NCI-H2029 (cell line): ENCODE measurements at places on chromosomes 16 and 17.

GRCh38 chr16:68292425-68292824 lies 18.3 kb downstream of the SLC7A6OS start:
- DNase-seq: no peak

DNA sequence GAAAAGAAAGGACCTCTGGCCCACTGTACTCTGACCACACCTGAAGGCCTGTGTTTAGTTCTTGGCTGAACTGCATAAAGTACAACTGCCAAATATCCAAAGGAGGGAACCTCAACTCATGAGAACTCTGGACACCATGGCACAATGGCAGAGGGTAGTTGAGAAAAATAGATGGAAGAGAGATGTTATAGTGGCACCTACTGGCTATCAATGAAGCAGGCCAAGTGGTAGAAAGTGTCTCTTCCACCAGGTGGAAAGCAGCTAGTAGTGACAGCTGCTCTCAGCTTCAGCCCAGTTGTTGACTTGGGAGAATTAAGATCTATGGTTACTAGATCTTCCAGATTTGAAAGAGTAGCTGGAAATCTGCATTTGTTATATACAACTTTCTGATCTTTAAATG lies 3.2 kb downstream of the MED31 start:
- no peak for DNase-seq

GRCh38 chr17:18218756-18219415 lies 6.5 kb upstream of the LLGL1 start:
- no peak for DNase-seq

DNA sequence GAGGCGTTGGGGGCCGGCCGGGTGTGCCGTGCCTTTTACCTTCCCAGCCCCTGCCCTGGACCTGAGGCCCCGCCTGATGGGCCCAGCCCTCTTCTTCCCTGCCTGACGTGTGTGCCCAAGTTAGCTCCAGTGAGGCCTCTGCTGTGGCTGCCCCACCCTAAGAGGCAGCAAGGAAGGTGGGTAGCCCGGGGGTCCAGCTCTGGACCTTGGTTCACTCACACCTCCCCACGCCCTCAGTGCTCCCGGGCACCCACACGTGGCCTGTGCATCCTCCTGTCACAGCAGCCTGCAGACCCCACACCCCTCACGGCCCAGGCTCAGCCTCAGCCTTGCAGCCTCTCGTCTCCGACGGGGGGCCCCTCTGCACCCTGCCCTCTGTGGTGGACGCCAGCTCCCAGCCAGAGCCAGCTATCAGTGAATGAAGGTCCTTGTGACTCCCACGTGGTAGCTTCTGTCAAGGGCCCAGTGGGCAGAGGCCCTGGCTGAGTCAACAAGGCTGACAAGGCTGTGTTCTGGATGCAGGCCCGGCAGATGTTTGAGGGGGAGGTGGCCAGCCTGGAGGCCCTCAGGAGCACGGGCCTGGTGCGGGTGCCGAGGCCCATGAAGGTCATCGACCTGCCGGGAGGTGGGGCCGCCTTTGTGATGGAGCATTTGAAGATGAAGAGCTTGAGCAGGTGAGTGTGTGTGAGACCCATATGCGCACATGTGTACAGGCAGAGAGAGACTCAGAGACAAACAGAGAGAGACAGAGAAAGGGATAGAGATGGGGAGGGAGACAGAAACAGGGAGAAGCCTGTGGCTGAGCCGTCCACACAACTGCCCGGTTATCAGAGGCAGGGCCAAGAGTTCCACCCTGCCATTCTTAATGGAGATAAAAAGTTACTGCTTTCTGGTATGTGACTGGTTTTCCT lies 2.8 kb downstream of the FN3K start:
- DNase-seq: peak; percentile 82

GRCh38 chr17:76032073-76032779 lies 5.1 kb upstream of the EVPL start:
- DNase-seq: no peak

GRCh38 chr16:87817910-87818309 lies 51.4 kb downstream of the SLC7A5 start:
- DNase-seq: no peak

DNA sequence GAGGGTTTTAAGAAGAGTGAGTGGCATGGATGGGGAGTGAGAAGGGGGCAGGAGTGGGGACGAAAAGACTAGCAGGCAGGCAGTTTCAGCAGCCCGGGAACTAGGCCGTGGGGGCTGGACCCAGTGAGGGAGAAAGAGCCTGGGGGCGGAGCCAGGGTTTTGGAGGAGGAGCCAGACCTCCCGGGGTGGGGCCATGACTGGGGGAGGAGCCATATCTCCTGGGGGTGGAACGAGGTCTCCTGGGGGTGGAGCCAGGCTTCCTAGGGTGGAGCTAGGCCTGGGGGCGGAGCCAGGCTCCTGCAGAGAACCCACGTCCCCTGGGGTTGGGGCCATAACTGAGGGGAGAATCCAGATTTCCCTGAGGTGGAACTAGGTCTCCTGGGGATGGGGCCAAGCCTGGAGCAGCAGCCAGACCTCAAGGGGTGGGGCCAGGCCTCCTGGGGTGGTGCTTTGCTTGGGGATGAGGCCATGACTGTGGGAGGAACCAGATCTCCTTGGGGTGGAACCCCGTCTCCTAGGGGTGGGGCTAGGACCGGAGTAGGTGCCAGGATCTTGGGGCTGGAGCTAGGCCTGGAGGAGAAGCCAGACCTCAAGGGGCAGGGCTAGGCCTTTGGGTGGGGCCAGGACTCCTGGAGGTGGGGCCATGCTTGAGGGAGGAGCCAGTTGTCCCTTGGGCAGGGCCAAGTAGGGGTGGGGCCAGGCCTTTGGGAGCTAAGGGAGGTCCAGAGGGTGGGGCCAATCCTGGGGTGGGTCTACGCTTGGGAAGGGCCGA lies 41.7 kb upstream of the JPH3 start:
- no peak for DNase-seq

DNA sequence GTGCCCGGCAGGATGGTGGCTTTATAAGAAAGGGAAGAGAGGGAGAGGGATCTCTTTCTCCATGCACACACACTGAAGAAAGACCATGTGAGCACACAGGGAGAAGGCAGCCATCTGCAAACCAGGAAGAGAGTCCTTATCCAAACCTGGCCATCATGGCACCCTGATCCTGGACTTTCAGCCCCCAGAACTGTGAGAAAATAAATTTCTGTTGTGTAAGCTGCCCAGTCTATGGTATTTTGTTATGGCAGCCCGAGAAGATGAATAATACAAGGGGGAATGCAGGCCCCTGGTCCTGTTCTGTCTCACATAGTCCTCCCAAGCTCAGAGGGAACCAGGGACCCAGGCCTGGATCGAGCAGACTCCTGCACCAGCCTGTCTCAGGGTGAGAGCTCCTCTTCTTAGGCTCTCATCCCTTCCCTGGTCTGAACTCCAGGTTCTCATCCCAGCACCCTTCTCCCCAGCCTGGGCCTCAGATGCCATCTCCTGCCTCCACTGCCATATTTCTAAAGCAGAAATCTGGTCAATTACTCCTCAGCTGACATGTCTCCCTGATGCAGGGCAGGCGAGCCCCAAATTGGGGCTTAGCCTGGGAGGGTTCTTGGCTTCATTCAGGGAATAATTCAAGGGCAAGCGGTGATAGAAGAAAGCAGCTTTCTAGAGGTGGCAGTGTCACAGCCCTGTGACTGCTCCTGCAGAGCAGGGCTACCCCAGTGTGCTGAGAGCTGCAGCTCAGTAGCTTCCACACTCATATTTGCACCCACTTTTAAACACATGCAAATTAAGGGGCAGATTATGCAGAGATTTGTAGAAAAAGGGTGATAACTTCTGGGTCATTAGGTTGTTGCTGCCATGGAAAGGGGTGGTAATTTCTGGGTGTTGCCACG lies 28.8 kb downstream of the IGFBP4 start:
- no peak for DNase-seq

- no peak for DNase-seq
Measured at GRCh38 chr17:27282054-27282551, 11.8 kb upstream of the WSB1 start.

GRCh38 chr16:67236563-67237395 lies 9.8 kb downstream of the TMEM208 start:
- DNase-seq: no peak

GRCh38 chr17:67575325-67575724 lies 142.4 kb upstream of the NOL11 start:
- peak; percentile 41 for DNase-seq

DNA sequence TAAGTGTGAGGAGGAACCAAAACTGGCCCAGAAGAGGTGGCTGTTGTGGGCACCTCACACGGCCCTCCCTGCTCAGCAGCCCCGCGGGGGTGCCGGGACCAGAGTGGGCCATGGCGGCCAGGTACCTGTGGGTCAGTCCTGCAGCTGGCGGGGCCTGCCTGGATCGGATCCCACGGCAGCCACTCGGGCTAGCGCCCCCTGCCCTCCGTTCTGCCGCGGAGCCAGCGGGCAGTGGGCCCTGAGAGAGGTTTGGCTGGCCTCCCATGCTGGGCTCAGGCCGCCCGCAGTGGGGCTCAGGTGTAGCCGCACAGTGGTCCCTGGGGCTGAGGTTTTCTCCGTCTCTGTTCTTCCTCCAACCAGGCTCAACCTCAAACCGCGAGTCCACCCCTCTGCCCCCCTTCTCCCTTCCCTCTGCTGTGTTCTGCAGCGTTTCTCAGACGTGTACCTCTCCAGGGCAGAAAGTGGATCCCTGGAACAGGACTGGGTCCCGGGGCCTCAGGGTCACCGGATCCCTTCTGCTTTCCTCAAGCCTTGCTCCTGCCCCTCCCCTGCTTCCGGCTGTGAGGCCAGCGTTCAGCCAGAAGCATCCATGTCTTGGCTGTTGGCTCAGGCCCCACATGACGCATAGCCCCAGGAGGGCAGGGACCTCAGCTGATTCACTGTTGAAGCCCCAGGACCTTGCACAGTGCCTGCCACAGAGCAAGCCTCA lies 28.6 kb upstream of the ITGA3 start:
- no peak for DNase-seq

DNA sequence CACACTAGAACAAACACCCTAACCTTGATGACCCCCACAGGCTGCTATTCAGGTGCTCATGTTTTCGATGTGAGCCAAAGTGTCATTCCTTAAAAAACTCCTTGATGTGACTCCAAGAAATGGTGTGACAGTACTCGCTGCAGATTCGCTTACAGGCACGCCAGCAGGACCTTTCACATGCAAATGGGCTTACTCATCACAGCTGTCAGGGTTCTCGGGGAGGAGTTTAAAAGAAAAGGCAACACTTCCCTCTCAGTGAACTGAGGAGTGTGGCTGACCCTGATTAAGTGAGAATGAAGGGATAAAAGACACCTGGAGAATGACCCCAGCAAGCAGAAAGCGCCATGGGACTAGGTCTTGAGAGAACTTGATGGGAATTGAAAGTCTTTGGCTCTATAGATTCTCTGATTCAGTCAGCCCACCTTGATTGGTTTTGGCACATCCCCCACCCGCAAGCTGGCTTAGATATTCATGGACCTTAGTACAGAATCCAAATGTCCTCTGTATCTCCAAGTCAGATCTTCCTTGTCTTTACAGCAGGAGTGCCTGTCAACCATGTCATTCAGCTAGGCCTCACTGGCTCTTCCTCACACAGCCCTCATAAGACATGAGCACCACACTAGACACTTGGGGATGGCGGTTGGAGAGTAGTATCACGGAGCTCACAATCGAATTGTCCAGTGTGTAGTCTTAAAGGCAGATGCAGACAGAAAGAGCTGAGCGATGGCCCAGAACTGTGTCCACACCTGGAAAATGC lies 82.6 kb downstream of the HIC1 start:
- no peak for DNase-seq

DNA sequence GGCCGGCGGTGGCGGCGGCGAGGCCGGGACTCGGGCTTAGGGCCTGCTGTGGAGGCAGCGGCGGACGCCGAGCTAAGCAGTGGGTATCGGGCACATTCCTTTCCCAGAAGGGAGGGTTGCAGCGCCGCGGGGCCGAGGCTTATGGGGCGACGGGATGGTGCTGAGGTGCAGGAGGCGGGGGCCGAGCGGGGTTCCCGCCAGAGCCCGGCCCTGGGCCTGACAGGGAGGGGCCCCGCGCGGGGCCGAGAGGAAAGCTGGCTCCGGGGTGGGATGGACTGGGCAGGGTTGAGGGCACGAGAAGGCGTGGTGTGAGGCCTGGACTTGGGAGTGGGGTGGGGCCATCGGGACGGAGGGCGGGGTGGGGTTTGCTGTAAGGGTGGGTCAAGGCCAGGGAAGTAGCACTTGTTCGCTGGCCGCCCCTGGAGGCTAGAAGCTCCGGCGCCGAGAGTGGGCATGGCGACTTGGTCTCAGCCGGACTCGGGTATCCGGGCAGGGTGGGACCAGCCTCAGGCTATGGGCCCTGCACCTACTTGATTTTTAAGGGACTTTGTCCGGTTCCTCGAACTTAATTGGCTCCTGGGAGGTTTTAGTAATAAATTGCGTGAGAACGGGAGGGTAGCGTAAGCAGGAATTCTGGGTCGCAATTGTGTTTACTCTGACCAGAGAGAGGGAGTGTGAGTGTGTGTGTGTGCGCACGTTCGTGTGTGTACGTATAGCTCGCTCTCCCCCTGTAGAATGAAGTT lies 396 bp downstream of the NFE2L1 start:
- DNase-seq: peak; percentile 47

GRCh38 chr17:74354123-74354522 lies 7.5 kb downstream of the BTBD17 start:
- no peak for DNase-seq

DNA sequence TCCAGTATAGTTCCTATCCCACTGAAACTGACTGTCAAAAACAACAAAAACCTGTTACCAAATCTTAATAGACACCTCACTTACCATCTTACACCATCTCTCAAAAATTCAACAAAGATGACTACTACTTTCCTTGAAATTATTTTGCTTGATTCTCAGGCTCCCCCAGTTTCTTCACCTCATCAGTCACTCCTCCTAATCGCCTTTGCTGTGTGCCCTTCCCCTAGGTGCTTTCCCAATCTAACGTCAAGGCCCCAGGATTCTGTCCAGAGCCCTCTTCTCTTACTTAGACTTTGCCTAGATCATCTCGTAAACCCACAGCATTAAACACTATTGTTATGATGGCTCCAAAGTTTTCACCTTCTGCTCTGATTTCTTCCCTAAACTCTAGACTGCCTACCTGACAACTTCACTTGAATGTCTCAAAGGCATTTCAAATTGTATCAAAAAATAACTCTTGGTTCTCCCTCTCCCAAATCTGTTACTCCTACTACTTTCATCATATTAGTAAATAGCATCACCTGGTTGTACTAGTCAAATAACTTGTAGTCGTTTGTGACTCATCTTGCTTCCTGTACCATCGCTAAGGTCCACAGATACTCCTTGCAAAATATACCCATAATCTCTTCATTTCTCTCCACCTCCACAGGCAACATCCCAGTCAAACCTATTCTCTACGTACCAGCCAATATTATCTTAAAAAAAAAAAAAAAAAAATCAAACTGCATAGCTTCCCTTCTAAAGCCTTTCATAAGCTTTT lies 18.0 kb downstream of the C16orf87 start:
- DNase-seq: no peak

DNA sequence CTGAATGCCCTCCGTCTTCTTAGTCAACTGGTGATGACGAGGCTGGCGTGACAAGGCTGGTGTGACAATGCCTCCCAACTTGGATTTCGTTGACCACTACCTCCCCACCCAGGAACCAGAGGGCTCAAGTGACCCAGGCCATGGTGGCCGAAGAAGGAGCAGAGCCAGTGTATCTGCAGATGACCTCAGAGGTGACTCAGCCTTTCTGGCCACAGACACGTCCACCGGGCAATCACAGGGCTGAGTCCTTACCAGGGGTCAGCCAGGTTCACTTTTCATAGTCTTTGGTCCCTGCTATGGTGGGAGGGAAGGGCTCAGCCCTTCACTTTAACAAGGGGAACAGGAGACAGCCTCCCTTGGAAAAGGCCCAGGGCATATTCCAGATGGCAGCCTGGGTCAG lies 116.3 kb downstream of the MAF start:
- no peak for DNase-seq
